Cerebellar cortex (tissue), 1 donor: ENCODE measurements at places on chromosomes 16 and 17.
A peak's percentile ranks its signal among the peaks of the same experiment; 100 is the strongest.

- DNase-seq = no peak
These were observed 211.4 kb downstream of the NTN1 start for GRCh38 chr17:9232591-9233270.

DNA sequence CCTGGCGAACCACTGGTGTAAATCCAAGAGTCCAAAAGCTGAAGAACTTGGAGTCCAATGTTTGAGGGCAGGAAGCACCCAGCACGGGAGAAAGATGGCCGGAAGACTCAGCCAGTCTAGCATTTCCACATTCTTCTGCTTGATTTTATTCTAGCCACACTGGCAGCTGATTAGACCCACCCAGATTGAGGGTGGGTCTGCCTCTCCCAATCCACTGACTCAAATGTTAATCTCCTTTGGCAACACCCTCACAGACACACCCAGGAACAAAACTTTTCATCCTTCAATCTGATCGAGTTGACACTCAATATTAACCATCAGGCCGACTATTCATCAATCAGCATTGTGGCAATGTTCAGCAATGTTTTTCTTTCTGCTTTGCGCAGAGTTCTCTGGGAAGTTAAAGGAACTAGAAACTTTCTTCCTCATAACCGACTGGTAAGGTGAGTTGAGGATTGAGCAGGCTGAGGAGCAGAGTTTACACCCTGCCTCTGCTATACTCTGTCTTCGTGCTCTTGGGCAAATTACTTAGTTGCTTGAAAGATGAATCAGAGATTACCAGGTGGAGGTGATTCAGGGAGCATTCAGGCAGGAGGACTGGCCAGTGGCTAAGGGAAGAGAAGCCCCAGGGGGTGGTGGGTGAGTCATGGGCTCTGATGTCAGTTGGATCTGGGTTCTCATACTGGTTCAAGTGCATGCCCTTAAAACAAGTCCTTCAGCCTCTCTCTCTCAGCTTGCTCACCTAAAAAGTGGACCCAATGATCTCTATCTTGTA, 28.2 kb upstream of the BRD7 start:
- DNase-seq = no peak

DNA sequence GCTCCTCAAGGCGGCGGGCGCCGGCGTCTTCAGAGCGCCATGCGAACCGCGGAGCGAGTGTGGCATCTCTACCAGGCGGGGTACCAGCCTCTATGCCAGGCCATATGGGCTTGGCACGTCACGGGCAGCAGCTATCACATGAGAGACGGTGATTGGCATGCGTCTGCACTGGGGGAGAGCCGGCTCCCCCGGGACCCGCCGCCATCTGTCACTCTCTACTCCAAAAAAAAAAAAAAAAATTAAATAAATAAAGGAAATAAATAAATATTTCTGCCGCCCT, at the start of gene NEUROD2:
Gene NEUROD2 (minus strand): TSS at position 70 of the 280 bp plus-strand sequence. CDS start 1,321 bp downstream, outside the sequence.
- peak; percentile 90 for DNase-seq

DNA sequence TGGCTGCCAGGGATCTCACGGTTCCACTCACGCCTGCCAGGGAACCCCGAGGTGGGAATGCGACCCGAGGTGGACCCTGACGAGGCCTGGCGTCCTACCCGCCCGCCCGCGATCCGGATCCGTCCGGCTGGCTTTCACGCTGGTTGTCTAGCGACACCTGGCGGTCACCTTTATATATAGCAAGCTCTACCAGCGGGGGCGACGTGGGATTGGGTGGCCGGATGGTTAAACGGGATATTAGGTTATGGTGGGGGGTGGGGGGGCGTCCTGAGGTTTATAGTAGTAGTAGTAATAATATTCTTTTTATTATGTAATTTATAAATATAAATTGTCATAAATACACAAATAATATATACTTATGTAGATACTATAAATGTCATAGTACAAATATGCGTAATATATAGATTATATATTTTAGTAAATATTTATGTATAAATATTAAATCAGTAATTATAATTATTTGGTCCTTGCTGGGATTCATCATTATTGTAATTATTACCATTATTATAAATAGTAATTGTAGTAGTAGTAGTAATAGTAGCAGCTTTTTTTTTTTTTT, 136.9 kb downstream of the KCNJ12 start:
- DNase-seq = peak; percentile 75

GRCh38 chr16:49712542-49712941, 143.4 kb downstream of the ZNF423 start:
- DNase-seq = no peak

GRCh38 chr16:74275031-74275636, 21.5 kb upstream of the PSMD7 start:
- DNase-seq = no peak

DNA sequence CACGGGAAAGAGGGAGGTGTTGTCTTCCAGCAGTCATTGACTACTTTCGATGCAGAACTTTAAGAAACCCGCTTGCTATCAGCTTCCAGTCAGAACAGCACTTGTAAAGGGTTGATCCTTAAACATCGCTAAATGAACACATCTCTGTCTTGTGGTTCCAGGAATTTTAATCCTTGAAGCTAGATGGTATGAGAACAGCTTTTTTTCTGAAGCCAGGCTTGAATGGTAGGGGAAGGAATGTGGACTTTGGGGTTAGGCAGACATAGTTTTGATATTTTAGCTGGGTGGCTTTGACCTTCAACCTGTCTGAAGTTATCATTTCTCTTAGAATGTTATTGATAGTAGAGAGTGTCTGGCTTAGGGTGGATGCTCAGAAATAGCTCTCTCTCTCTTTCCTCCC, 81.1 kb downstream of the RGS9 start:
- DNase-seq = no peak

- no peak for DNase-seq
These were observed 1.6 kb downstream of the TMC8 start for GRCh38 chr17:78132084-78132676.

- peak; percentile 94 for DNase-seq
These were observed 77.8 kb downstream of the WWP2 start for GRCh38 chr16:69839798-69840409.

GRCh38 chr17:12977008-12977751, 40.6 kb downstream of the ELAC2 start:
- no peak for DNase-seq

DNA sequence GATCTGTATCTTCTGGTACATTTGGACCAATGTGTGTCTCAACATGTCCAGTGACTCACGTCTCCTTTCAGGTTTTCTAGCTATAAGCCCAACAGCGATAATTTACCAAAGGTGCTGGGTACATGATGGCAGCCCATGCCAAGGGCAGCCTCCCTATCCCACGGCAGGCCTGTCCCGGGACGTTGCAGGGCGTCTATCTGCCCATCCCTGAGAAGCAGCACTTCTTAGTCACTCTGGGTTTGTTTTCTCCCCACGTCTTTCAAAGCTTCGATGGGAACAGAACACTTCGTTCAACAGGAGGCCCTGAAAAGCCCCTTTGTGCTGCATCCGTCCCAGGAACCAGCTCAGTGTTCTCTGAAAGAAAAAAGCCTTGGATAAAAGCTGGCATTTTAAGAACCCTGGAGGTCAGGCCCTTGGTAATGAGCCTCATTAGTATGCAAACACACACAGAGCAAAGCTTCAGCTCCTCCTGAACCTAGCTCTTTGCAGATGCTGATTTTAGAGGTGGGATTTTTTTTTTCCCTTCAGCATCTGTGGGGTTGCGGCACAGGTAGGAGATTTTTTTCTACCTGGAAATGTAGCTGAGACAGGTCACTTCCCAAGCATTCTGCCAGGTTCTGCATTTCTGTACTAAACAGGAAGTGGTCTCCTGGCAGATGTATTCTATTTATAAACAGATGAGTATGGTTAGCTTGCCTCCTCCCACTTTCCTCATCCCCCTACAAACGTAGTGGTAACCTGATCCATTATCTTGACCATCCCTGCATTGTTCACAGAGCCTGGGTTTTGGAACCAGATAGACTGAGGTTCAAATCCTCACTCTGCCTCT, 17.5 kb upstream of the MT4 start:
- DNase-seq = peak; percentile 39

- peak; percentile 50 for DNase-seq
These were observed 62.0 kb upstream of the CRHR1 start for GRCh38 chr17:45722161-45722560.

DNA sequence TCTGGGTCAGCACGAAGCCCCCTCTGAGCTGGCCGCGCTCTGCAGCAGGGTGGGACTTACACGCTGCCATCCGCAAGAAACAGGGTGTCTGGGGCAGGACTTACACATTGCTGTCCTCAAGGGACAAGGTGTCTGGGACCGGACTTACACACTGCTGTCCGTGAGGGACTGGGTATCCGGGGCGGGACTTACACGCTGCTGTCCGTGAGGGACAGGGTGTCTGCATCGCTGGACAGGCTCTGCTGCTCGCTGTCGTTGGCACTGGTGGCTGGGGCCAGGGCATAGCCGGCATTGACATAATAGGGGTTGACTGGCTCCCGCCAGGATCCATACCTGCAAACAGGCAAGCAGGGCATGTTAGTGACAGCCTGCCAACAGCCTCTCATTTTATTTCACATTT, 31.4 kb downstream of the PDIA2 start:
- peak; percentile 74 for DNase-seq

DNA sequence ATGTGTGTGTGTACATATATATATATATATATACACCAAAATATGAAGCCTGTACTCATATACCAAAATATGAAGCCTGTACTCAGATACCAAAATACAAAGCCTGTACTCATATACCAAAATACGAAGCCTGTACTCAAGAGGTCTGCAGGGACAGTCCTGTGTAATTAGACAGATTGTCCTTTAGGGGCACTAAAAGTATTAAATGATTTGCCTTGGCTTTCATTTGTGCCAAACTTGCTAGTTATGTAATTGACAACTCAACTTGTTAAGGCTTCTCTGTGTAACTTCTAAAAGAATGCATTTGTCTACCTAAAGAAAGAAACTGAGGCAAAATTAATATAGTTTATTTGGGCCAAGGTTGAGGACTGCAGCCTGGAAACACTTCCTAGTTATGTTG, 30.8 kb upstream of the DHX40 start:
- no peak for DNase-seq

DNA sequence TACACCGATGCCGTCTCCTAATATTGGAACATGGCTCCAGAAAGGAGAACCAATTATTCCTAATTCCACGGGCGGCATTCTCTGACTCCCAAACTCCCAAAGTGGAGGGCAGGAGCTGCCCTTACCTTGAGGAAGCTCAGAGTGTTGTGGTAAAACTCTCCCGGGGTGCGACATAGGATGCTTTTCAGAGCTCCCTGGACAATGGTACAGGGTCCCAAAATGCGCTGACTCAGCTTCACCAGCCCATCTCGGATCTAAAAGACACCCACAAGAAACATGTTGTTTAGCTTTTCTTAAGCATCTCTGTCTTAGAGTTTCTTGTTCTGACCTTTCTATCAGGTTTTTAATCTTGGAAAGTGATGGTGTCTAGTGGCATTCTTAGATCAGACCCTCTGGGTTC, 6.7 kb downstream of the TAT start:
- DNase-seq = no peak

GRCh38 chr17:17315142-17315821, 12.1 kb downstream of the NT5M start:
- no peak for DNase-seq

GRCh38 chr16:1108299-1109252, 12.5 kb upstream of the C1QTNF8 start:
- peak; percentile 53 for DNase-seq

DNA sequence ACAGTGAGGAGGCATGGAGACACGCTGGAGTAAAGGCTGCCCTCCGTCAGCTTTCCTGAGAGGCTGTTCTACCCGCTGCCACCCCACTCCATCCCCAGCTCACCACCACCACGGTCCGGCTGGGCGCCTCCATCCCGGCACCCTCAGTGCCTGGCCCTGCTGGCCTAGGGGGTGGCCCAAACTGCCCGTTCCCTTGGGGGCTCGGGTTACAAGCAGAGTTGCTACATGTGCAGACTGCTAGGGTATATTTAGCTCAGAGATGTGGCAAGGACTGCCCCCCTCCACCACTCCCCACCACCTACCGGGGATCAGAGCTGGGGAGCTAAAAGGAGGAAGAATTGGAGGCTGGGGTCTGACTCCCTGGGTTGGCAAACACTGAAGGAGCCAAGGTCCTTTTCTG, 4.1 kb downstream of the CACNB1 start:
- no peak for DNase-seq

- no peak for DNase-seq
These were observed 64.2 kb downstream of the GNA13 start for GRCh38 chr17:64992325-64992802.

DNA sequence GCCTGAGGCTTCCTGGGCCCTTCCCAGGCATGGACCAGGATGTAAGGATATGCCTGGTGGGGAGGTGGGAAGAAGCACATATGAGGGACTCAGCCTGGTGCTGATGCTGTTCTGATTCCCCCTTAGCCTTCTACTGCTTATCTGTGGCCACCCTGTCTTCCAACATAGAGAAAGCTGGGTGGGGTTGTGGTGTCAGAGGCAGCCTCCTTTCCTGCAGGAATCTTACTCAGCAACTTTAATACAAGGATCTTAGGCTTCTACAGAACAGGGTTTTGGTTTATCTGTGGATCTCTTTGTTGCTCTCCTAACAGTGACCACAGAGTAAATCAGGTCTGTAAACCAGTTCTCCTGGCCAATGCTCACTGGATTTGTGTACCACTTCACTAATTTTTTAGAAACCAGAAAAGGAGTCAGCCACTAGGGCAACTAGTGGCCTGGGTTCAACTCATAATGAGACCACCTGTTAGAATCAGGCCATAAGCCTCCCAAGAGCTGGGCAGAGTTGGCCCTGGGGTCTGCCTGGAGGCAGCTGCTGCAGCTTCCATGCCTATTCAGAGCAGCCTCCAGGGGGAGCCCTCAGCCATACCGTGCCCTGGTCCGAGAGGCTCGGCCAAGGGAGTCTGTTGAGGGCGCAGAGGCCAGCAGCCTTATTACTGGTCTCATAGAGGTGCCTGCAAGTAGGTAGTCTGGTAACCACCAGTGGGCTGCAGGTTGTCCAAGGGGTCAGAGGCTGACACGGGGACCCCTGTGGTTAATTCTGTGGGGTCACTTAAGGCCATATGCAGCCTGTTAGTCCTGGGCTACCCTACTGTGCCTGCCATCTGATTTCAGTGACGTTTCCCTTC, 7.1 kb downstream of the HAS3 start:
- DNase-seq = peak; percentile 57

- no peak for DNase-seq
These were observed 30.8 kb downstream of the OTOA start for GRCh38 chr16:21694609-21695008.

GRCh38 chr17:79681628-79682261, 49.0 kb upstream of the ENPP7 start:
- DNase-seq = no peak

- DNase-seq = no peak
These were observed 19.2 kb upstream of the USP22 start for GRCh38 chr17:21061971-21062526.
